NCI-H774 (cell line): ENCODE measurements at places on chromosomes 5 and 9.

DNA sequence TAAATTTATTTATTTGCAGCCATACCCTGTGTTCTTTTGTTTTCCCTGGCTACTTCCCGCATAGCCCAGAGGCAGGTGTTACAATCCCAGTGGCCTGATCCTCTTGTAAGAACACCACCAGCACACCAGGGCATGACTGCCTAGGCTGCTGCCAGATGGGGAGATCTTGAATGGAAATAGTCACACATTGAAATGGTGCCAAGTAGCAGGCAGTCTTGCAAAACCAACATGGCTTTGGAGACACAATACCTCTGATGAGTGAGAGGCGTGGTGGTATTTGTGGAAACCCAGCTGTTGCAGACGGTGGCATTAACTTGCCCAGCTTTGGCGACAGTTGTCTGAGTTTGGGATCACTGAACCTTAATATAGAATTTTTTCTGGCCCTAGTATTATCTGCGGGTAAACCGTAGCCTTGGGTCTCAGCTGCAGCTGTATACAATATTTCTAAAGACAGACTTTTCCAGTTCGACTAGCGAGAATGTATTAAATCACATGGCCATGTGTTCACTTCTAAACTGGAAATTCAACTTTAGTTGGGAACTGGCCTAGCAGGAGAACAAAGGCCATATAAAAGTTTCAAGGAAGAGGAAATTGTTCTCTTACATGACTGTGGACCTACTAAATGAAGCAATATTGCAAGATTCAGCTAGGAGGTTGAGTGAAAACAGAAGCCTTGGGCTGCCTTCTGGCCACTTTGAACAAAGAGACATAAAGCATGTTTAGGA is 277.0 kb downstream of the SMARCA2 start:
- peak; percentile 95 for DNase-seq

GRCh38 chr5:149015126-149015525 is 47.7 kb downstream of the SH3TC2 start:
- no peak for DNase-seq

- no peak for DNase-seq
Measured at GRCh38 chr9:95284162-95285080, 33.1 kb downstream of the FANCC start.

DNA sequence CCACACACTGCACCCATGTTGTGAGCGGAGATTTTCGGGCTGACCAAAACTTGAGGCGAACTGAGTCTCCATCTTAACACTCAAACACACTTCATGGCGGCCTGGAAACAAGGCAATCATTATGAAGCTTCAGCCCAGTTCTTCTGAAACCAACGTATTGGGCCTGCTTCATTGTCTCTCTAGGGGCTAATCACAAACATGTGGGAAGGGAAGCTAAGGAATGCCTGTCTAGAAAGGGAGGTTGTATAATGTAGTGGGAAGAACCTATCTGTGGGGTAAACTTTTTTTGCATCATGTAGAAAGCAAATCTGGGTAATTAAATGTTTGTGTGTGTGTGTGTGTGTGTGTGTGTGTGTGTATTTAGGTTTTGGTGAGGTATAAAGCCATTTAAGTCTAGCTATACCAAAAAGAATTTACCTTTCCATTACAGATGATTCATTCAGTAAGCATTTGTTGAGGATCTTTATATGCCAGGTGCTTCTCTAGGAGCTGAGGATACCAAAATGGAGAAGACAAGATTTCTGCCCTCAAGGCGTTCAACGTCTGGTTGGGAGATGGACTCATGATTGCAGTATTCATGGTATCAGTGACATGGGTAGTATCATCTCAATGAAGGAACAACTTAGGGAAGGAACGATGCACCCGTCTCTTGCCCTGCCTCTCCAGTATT is 29.4 kb downstream of the SLC1A3 start:
- no peak for DNase-seq

GRCh38 chr9:20442461-20443319 is 179.6 kb downstream of the MLLT3 start:
- no peak for DNase-seq

- DNase-seq: no peak
Measured at GRCh38 chr5:127441799-127442484, 75.5 kb upstream of the PRRC1 start.

DNA sequence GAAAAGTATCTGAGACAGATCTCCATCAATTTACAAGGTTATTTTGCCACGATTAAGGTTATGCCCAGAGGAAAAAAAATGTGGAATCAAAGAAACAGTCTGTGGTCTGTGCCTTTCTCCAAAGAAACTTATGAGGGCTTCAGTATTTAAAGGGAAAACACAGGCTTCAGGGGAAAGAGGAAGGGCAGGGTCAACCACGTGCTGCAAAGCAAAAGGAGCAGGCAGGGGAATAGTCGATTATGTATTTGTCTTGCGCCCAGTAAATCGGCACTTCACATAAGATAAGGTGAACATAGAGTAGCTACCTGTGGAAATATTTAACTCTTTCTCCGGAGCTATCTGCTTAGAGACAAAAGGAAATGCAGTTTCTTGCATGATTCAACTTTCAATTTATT is 343.7 kb downstream of the RAB3C start:
- no peak for DNase-seq

GRCh38 chr5:172035049-172035448 is 28.6 kb upstream of the FBXW11 start:
- DNase-seq: no peak

- DNase-seq: no peak
Measured at GRCh38 chr9:1170918-1171317, 120.8 kb downstream of the DMRT2 start.

- DNase-seq: no peak
Measured at GRCh38 chr9:4510546-4511322, 20.5 kb downstream of the SLC1A1 start.

- DNase-seq: no peak
Measured at GRCh38 chr9:128895556-128895955, 13.6 kb downstream of the LRRC8A start.

GRCh38 chr9:36939214-36939613 is 94.9 kb downstream of the PAX5 start:
- no peak for DNase-seq

GRCh38 chr5:94217216-94217615 is 401.2 kb downstream of the KIAA0825 start:
- DNase-seq: no peak

DNA sequence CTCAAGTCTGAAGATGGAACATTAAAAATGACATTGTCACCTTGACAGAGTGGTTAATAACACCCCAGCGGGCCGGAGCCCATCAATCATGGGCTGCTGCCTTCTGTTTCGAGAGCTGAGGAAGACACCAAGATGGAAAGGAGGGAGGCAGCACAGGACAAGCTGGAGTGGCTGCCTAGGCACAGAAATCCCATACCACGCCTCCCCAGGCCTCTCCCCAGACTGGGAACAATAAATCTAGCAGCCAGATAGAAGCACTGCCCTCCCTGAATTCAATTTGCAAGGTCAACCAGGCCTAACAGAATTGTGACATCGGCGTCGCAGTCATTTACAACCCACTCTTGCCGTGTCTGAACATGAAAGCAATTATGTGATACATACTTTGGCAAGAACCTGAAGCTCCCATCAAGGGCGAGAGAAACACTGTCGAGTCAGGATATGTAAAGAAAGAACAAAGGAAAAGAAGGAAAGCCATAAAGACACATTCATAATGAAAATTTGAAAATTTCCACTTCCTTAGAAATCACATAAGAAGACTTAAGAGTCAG is 35.4 kb upstream of the ZNF354A start:
- no peak for DNase-seq

GRCh38 chr9:13431222-13431536 is 151.7 kb upstream of the MPDZ start:
- no peak for DNase-seq

DNA sequence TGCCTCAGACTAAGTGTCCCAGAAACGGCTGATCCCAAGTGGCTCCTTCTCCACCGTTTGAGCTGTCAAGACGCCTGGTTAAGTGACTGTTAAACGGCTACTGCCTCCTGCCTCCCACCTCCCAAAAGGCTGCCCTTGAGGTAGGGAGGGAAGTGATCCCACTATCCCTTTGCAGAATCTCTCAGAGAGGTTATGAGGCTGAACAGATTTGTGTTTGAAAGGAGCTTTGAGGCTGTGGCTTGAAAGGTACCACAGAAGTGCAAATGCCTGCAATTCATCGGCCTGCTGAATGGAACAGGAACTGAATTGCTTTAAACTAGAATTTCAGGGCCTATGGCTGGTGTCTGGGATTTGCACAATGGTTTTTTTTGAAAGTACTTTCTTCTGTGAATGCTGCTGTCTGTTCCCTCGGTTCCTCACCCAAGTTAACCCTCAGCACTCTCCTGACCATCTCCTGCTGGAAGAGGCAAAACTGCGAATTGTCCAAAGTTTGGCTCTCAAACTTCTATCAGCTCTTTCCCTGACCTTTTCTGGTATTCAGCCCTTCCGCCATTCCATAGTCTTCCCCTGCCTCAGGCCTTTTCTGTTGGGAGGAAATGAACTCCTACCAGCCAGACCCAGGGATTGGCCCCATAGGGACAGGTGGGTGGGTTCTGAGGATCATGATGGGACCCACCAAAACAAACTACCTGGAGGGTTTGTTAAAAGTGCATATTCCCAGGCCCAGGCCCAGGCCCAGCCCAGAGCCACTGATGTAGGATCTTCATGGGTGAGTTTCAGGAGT is 453.3 kb downstream of the KDM4C start:
- DNase-seq: no peak

DNA sequence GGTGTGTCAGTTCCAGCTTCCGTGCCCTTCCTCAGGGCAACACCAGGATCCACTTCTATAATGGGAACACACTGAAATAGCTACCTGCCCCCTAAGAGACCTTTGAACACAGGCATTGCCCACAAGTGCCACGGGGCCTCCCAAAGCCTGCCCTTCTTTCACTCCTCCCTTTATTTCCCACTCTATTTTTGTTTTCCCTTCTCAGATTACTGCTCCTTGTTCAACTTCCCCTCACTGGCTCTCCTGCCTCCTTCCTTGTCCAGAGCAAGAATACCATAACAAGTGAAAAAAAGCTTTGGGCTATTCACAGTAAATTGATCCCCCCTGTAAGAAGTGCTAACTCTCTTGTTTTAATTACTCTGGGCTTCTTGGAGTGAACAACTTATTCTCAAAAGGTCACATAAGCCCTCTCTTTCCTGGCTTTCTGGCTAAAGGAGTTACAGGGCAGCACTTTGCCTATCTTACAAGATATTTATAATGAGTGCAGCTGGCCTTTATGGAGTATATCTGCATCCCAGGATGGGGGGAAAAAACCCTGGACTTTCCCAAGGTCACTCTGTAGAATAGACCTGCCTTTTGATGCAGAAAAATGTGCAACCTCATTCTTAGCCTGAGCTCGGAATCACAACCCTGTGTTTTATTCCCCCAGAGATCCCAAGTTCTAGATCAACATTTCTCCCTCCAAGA is 11.3 kb downstream of the CTXN3 start:
- DNase-seq: no peak

DNA sequence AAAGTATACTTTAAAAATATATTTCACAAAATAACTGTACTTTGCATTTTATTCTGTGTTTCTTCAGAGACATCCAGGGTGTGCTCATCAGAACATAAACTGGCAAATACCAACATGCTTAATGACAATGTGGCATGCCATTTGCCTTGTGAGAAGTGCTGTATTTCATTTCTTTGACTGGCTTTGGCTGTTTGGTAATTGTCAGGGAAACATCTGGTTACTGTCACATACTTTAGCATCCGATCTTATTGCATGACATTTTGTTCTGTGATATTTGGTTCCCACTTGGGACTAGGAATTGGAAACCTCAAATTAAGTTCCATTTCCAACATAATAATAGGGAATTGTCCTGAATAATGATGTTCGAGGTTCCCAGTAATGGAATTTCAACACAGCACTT is 96.5 kb downstream of the FGF10 start:
- DNase-seq: no peak

- DNase-seq: no peak
Measured at GRCh38 chr5:61082516-61083280, 79.6 kb downstream of the SMIM15 start.

DNA sequence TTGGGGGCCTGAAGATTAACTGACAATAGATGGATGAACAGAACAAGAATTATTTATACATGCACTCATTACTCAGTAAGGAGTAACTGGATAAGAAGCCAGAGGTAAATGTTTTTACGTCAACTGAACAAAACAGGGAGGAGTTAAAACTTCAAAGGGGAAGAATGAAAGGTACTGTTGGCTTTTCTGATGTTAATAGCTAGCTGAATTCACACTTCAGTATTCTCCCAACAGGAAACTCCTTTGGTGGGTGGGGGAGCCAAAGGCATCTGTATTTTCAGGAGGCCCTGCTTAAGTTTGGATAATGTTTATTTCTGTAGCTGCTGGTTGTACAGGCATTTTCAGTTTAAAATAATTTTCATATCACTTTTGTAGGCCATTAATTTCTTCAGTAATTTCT is 23.2 kb upstream of the RFK start:
- DNase-seq: no peak

DNA sequence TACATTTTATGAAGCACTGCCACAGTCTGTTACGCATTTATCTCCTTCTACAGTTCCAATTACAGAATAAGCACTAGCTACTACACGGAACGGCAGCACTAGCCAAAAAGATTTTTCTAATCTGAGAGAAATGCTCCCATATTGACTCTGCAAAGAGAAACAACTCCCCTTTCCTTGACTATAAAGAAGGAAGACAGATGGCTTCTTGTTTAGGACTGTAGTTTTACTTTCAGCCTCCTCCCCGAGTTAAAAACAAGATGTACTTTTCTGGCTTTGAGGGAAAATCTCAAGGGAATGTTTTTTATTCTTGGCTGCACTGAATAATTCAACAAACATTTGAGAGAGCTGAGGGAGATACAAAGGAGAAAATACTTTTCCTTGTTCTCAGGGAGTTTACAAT is 1.9 kb upstream of the SLC44A1 start:
- no peak for DNase-seq

GRCh38 chr9:94892675-94893074 is 166.2 kb downstream of the AOPEP start:
- no peak for DNase-seq

DNA sequence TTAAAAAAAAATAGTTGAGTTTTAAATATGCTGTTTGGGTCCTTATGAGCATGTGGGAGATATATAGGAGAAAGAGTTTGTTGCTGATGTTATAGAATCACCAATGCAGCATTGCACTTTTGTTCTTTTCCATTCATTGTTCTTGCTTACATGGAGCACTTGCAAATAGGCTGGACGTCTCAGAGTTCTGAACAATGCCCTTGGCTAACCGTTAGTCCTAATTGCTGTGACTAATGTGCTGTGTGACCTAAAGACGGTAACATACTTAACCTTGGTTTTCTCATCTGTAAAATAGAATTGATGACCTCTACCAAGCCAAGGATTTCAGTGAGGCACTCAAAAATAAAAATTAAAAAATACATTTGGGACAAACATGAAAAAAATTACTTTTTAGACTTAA is 29.8 kb downstream of the PIK3R1 start:
- DNase-seq: no peak

GRCh38 chr5:68406767-68407241 is 191.2 kb downstream of the PIK3R1 start:
- peak; percentile 21 for DNase-seq
